ENCODE measurements at places on chromosomes 4 and X. TPM values are rescaled to one million over a fixed set of nuclear protein-coding genes. Genes with fewer than 3 reads are reported as not detected.

ANXA10 gene
- total RNA-seq, result 0.12 TPM

CT45A5 gene
- not detected for total RNA-seq

RBMXL3 gene
- not detected for total RNA-seq

SSX2B gene
- total RNA-seq, result not detected

DNAAF6 gene
- not detected for total RNA-seq

Data from SJCRH30 (cell line).